ENCODE measurements at places on chromosomes 2 and 18.

- DNase-seq = no peak
These were observed 86.0 kb downstream of the ABCA12 start for GRCh38 chr2:215052404-215052803.

GRCh38 chr2:70201225-70201768 lies 10.5 kb upstream of the C2orf42 start:
- DNase-seq = no peak

- no peak for DNase-seq
These were observed 73.5 kb downstream of the COLEC12 start for GRCh38 chr18:427005-427404.

- no peak for DNase-seq
These were observed 26.0 kb upstream of the CSRNP3 start for GRCh38 chr2:165443511-165443910.

GRCh38 chr2:223051693-223052289 lies at the start of gene KCNE4:
KCNE4 (plus strand) TSS chr2:223052190; CDS start chr2:223052831, 641 bp downstream.
- DNase-seq = peak; percentile 9

GRCh38 chr18:9666548-9666947 lies 41.6 kb upstream of the RAB31 start:
- no peak for DNase-seq

DNA sequence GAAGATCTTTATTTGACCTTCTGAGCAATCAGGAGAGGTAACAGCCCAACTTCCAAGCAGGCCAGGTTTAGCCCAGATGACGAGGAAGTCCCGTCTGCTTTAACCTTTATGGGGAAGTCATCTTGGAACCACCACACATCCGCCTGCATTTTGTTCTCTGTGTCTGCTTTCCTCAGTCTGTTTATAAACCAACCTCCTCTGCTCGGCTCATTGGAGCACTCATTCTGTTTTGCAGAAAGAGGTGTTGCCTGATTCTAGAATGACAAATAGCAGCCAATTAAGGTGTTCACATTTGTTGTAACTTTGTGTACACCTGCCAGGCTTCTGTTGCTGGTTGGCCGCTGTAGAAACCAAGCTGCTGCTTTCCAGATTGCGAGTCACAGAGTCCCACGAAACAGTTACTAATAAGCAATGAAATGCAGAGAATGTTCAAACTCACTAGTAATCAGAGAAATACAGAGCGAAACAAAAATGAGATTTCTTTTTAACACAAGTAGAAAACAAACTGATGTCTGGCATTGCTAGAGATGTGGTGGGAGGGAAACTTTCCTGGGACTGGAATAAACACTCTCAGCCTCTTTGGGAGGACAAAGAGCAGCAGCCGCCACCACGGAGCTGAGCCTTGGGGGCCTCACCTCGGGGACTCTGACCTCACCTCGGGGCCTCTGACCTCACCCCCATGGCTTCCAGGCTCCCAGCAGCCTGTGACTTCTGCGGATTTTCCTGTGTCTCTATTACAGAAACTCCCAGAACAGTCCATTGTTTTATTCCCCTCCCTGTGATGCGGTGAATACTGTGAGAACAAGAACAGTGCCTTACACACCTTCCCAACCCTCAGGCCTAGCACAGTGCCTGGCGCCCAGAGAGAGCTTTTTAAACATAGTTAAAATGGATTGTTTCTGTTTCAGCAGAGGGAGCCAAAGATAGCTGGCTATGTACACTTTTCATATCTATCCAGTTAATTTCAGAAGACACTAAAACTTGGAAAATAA lies 64.0 kb downstream of the MBP start:
- DNase-seq = no peak

DNA sequence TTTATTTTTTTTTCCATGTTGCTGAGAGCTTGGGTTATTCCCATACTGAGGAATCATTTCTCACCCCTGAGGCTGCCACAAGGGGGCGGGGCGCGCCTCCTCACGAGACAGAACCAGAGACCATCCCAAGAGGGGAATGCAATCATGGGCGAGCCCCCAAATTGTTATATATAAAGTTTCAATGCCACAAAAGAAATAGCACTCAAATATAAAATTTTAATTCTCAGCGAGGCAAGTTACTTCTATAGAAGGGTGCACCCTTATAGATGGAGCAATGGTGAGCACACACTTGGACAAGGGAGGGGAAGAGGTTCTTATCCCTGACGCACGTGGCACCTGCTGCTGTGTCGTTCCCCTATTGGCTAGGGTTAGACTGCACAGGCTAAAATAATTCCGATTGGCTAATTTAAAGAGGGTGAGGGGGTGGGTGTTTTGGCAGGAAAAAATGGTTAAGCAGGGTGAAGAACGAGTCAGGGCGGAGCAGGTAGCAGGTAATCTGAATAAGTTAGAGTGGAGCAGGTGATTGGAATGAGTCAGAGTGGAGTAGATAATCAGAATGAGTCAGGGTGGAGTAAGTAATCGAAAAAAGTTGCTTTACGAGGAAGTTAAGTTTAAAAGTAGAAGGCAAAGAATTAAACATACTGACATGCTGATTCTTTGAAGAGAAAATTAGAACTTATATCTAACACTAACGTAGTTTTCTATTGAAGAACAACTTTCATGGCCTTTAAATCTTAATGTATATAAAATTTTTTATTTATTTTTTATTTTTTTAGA lies 177.5 kb downstream of the MTCL1 start:
- no peak for DNase-seq

GRCh38 chr2:131014141-131014540 lies 79.1 kb downstream of the FAM168B start:
- DNase-seq = no peak

- no peak for DNase-seq
These were observed 15.3 kb upstream of the FN1 start for GRCh38 chr2:215451012-215451756.

DNA sequence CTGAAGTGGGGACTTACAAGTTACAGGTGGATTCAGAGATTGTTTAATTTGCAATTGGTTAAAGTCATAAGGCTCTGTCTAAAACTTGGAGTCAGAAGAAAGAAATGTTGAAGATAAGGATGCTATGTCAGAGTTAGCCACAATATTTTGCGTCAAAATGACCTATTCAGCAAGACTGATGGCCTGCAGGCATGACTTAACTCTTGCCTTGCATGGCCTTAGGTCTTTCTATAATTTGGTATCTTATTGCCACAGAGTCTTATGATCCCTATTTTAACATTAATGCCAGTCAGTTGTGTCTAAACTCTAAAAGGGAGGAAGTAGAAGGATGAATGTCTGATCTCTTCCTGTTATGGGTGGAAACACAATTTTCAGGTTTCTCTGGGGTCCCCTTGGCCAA lies 5.2 kb upstream of the COMMD1 start:
- no peak for DNase-seq

- DNase-seq = peak; percentile 71
These were observed 58.8 kb downstream of the BAZ2B start for GRCh38 chr2:159557437-159558034.

- no peak for DNase-seq
These were observed 170.5 kb downstream of the SH3RF3 start for GRCh38 chr2:109299536-109299935.

DNA sequence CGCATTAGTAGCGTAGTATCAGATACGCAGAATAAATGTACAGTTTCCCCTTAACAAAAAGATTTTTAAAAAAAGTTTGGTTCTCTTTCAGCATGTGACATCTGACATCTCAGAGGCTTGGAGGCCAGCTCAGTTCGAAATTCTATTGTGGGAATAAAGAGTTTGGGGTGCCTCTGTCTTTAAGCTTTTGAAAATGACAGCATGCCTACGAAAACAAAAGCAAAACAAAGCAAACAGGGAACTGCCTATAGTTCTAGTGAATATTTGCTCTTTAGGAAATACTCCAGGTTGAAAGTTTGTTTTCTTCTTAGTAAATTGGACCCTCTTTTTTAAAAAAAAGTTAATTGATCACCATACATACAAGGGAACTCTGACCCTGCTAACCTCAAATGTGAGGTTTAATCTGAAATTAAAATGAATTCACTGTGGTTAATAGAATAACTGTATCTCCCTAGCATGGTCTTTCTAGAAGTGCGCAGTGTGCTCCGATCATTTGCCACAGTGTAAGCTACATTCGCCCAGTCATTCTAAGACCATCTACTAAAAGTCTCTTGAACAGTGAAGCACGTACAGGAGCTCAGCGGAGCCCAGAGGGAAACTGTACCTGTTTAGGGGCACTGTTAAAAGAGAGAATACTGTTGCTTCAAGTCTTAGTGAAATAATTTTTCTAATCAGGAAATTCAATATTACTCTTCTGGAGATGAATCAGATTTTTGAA lies 347.0 kb upstream of the CDH2 start:
- DNase-seq = no peak

GRCh38 chr2:134712736-134713135 lies 6.1 kb downstream of the TMEM163 start:
- DNase-seq = no peak

DNA sequence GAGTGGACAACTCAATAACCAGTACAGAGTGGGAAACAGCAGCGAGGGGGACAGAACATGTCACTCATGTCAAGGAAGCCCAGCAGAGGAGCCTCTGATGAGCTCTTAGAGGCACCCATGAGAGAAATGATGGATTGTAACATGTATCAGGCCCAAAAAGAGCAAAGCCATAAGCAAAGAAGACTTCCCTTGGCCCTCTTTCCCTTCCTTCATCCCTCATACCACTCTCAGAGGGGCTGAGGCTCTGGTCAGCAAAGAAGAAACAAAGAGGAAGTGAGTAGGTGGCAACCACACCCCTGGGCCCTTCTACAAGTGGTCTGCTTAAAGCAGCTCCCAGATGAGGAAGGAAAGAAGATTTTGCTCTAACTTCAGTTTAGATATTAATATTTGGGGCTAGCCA lies 112.8 kb downstream of the CDC42EP3 start:
- no peak for DNase-seq

DNA sequence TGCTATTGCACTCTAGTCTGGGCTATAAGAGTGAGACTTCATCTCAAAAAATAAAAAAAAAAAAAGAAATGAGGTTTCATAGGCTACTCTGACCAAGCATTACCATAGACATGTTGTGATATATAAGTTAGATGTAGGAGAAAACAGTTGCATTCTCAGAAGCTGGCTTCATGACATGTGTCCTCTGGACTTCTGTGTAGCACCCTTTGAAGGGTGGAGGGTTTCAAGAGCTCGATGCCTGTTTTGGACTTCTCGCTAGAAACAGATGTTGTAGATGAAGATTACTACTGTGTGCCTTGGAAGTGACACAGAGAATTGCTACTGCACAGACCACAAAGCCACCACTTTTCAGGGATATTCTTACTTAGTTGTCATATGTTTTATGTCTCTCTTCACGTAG lies 91.0 kb downstream of the TMEM247 start:
- DNase-seq = no peak

DNA sequence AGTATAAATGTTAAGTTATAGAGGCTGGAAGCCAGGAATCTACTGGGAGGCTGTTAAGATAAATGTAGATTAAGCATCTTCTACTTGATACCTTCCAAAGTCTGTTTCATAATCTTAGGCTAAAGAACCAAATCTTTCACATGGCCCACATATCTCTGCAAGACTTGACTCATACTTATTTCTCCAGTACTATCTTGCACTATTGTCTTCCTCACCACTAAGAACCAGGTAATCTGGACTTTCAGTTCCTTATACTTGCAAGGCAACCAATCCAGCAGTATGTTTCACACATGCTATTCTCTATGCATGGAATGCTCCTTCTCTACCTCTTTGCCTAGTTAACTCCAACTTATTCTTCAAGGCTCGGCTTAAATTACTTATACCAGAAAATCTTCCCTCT lies 62.2 kb downstream of the RBMS1 start:
- no peak for DNase-seq

GRCh38 chr18:50307738-50308470 lies 20.4 kb upstream of the CXXC1 start:
- DNase-seq = peak; percentile 80

- DNase-seq = peak; percentile 39
These were observed 31.5 kb downstream of the ACVR1C start for GRCh38 chr2:157596992-157597681.

DNA sequence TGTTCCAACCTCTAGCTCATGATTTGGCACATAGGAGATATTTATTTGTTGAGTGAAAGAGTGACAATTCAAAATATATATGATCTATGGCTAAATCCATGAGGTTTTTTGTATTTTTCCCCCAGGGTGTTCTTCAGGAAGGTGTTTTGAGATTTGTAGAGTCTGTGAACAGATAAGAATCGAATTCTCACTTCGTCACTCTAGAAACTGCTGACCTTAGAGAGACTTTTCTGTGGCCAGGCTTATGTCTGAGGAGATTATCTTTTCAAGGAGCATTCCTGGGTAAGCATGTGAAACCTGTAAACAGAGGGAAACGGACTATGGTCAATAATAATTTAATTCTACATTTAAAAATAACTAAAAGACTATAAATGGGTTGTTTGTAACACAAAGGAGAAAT lies 849 bp upstream of the ITGB6 start:
- no peak for DNase-seq

DNA sequence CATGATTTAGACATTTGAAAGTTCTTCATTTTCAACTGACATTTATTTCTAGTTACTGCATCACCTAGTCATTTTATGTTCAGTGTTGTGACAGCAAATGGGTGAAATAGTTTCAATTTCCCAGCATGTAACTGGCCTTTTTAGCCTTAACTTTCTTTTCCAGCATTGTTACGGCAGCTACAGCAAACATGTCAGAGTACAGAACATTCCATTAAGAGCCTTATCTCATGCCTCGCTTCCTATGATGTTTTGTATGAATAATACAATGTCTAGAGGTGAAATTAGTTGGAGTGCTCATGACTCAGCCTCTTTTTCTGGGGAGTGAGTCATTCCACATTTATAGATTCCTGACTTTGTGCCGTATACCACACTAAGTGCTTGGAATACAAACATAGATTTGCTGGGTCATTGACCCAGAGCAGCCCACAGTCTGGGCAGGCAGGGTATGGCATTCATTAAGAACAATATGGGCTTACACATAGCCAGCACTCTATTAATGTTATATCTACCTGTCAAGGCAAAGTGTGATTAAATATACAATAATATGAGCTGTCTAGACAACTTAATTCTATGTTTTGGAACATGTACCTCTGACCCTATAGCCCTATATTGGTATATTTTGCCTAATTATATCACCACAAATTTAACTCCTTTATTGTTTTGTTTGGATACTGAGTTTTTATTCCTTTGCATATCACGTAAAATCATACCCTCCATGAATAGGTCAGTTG lies 72.2 kb downstream of the MAP2 start:
- no peak for DNase-seq

DNA sequence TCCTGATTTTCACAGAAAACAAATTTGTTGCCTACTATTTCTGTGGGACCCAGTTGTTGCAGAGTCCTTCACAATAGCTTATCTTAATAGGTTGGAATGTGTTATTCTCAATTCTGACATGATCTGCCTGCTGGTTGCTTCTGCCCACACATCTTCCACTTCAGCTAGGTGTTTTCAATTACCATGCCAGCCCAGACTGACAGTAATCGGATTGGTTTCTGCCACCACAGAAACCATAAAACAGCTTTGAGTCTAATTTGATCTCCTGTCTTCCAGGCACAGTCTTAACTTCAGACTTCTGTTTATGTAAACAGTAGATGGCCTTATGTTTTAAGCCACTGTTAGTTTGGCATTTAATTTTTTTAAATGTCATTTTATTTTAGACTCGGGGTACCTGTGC lies 248.2 kb upstream of the RBMS1 start:
- no peak for DNase-seq

- no peak for DNase-seq
These were observed 100.4 kb downstream of the CCDC141 start for GRCh38 chr2:178949584-178949983.
